ENCODE measurements at places on chromosomes 1 and 21.
A peak's percentile ranks its signal among the peaks of the same experiment; 100 is the strongest.

GRCh38 chr1:45205910-45206721 is at the start of gene ZSWIM5:
Gene ZSWIM5 (minus strand): TSS chr1:45206605. CDS start chr1:45206350, 255 bp downstream.
- peak; percentile 36 for DNase-seq

DNA sequence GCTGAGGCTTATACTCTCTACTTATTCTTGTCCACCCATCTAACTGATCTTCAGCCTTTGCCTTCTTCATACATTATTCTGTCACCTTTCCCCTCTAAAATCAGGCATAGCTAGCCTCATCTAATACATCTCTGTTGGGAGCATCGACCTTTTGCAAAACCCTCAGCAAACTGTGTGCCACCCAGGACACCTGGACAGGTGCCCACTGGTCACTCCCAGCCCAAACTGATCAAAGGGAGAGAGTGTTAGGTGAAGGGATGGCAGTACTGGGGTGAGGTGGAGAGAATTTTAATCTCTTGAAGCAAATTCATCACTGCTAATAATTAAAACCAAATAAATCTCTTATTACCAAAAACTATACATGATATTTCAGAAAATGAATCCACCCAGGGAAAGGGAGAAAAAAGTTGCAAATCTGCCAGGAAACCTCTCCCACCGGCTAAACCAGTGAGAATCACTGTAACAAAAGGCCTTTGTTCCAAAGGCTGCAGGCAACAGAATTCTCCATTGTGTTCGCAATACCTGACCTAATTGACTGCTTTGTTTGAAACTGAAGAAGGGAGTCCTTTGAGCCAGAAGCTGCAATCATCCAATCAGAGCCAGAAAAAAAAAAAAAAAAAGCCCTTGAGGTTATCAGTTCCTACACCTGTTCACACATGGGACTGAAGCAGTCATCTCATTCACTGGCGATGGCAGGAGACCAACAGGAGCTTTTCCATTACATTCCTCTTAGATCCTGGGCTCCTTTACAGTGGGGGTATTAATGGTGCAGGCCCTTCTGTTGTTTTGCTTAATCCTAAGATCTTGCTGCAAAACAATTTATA is 172.6 kb downstream of the APP start:
- DNase-seq = no peak

DNA sequence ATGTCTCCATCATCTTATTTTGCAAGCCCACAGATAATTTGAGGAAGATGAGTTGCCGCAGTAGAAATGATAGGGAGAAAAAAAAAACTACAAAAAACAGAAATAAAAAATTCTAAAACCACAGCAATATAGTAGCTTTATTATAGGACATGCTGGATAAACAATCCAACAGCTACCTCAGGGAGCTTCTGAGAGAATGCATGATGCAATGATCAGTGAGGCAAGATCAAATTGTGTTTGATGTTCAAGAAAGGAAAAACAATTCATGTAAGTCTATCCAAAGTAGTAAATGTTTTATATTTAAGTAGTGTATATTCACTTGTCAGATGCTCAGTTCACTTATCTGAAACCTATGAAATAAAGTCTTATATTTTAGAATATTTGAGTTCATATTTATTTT is 6.7 kb downstream of the CR1L start:
- no peak for DNase-seq

DNA sequence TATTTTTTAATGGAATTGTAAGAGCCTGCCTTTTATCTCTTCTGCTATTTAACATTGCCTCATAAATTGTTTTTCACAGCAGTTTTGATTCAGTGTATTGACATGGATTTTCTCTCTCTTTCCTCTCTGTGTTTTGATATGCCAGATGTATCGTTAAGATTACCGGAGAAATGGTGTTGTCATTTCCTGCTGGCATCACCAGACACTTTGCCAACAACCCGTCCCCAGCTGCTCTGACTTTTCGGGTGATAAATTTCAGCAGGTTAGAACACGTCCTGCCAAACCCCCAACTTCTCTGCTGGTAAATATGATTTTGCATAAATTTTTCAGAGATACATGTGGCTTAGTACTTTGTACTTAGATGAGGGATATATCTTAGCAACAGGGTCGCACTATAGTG is 23.1 kb upstream of the DYNLT5 start:
- DNase-seq = no peak

DNA sequence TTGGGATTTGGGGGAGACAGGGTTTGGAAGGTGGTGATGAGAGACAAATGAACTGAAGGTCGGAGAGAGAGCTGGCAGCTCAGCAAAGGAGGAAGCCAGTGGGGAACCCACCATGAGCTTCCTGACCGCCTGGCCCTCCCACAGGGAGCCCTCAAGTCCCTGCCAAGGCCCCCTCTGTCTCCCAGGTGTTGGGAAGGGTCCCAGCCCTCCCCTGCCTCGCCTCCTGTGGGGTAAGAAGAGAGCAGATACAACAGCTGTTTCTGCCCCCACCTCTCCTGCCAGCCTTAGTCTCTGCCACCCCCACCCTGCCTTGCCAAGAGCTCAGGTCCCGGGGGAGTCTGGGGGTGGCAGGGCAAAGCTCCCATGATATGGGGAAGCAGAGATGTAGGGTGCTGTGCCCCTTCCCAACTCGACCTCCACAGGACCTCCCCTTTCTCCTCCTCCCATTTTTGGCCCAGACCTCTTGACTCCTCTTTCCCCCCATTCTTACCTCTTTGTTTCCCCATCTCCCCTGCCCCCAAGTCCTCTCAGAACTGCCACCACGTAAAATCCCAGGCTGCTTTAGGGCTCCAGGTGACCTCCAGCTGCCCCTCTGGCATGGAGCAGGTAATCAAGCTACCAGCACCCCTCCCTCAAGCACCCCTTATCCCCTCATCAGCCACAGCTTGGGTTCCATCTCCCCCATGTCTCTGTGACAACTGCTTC is 556 bp downstream of the S100A1 start:
- DNase-seq = no peak

Measured in fibroblast of mammary gland (primary cell).